Activated CD8-positive, alpha-beta memory T cell treated with anti-CD3 and anti-CD28 coated beads for 48 hours (primary cell): ENCODE measurements at places on chromosomes 12 and 14.

DNA sequence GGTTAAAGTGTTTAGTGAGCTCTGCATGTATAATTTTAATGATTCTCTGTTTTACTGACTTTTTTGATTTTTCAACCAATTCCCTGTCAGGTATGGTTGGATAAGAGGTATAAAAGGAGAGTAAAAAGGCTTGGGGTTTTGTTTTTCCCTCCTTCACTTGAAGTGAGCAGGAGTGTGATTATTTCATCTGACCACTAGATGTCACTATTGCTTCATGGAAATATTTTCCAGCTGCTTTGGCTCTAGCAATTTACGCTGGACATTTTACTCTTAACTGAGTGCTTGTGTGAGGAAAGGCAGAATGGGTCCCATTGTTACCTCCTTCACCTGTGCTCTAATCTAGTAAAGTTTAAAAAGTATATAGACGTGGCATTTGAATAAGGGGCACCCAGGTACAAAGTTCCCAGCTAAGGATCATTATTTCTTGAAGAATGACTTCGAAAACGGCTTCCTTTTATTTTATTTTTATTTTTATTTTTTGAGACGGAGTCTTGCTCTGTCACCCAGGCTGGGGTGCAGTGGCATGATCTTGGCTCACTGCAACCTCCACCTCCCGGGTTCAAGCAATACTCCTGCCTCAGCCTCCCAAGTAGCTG lies 66.5 kb downstream of the TBC1D30 start:
- no peak for DNase-seq

DNA sequence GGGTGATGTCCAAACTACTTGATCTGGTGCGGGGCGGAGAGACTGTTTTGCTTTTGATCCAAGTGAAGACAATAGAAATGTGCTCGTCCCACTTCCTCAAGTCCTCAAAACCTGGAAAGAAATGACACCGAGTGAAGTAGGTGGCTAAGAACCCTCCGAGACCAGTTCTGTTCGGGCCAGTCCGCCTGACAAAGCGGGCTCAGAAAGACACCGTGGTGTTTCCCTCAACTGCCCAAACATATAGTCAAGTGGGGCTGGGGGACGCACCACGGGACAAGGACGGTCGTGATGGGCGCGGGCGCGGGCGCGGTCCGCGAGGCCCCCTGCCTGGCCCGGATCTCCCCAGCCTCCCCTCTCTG lies 1.6 kb downstream of the PHLDA1 start:
- DNase-seq: no peak

GRCh38 chr14:68418174-68419118 lies 374.4 kb downstream of the ZFP36L1 start:
- DNase-seq: no peak

DNA sequence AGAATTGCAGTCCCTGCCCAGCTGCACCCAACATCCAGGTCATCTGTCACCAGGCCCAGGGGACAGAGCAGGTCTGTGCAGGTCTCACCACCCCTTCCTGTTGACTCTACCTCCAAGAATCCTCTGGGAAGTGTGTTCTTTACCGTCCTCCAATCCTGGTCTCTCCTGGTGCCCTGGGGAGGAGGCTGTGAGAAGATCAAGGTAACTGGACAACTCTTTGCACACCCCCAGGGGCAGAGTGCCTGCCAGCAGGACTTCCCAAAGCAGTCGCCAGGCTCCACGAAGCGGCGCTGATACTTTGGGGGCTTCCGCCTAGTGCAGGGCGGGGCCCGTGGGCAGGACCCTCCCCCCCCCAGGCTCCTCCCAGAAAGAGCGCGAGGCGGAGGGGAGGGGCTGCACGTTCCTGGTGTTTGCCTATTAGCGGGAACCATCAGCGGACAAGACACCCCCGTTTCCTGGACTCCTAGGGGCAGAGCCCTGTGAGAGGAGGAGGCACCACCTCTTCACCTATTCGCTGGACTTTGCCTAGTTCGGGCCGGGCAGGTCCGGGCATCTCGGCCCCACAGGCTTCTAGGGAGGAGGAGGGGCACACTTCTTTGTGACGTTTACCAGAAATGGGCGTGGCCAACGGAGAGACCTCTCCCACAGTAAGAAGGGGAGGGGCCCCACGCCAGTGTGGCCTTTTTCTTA lies 918.0 kb downstream of the AACS start:
- no peak for DNase-seq

DNA sequence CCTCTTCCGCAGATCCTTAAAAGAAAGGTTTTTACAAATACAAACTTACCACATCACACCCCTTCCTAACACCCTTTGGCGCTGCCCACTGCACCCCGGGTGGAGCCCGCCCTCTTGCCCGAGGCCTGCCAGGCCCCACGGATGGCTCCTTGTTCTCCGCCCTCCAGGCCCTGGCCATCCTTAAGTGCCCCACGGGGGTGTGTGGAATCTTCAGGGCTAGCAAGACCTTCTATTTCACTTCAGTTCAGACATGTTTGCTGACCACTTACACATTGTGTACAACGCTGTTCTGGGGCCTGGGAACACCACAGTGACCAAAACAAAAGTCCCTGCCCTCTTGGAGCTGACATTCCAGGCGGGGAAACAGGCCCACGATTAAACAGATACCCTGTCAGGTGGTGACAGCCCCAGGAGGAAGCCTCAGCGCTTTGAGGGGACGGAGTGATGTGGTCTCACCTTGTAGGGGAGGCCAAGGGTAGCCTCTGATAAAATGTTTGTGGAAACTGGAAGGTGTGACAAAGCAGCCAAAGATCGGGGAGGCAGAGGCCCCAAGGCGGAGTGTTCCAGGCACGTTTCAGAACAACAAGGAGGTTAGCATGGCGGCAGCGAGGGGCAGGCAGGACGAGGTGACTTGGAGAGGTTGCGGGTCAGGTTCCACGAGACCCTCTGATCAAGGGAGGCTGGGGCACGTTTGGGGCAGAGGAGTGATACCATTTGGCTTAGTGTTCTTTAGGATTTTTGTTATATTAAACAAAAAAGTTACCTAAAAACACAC lies 27.0 kb downstream of the TPCN1 start:
- DNase-seq: no peak

DNA sequence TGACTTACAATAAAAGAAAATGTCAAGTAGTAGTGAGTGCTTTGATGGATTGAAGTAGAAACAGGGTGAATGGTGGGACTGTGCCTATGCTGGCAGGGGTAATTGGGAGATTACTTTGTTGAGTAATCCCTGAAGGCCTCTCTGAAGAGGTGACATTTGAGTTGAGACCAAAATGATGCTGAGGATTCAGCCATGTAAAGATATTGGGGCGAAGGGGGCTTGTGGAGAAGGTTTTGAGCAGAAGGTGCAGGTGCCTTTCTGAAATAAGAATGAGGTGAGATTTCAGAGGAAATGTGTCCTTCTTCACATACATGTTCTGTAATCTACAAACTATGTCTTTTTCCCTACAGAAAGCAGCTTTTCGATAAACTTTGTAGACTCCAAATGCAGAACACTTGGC lies 8.0 kb downstream of the GNG2 start:
- no peak for DNase-seq

DNA sequence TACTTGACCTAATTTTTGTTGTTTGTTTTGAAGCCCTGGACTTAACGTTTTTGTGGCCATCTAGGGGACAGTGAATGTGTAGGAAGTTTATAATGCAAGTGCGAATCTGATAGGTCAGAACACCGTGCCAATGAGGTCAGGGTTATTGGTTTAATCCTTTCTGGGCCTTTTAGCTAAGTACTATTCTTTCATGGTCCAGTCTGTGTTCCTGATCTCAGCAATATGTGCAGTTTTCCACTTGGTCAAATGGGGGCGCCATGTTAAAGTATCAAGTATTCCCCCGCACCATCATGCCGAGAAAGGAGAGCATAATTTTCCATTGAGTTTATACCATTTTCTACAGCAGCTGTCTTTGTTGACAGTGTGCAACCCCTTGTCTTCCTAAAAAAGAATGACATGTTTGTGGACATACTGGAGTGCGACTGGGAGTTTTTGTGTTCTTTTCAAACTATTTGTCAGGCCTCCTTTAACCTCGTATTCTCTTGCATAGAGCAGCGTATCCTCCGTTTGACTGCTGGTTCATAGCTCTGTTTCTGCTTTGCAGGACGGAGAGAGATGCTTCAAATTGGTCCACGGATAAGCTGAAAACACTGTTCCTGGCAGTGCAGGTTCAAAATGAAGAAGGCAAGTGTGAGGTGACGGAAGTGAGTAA lies 1.3 kb downstream of the AHSA1 start:
- peak; percentile 22 for DNase-seq

- DNase-seq: no peak
These were observed 40.0 kb downstream of the GPR65 start for GRCh38 chr14:88044776-88045446.

- DNase-seq: no peak
These were observed 37.7 kb upstream of the FOXJ2 start for GRCh38 chr12:7994731-7995205.

GRCh38 chr12:103401421-103401820 lies 94.3 kb downstream of the C12orf42 start:
- DNase-seq: no peak

GRCh38 chr12:40622246-40622838 lies 69.9 kb upstream of the CNTN1 start:
- DNase-seq: no peak

DNA sequence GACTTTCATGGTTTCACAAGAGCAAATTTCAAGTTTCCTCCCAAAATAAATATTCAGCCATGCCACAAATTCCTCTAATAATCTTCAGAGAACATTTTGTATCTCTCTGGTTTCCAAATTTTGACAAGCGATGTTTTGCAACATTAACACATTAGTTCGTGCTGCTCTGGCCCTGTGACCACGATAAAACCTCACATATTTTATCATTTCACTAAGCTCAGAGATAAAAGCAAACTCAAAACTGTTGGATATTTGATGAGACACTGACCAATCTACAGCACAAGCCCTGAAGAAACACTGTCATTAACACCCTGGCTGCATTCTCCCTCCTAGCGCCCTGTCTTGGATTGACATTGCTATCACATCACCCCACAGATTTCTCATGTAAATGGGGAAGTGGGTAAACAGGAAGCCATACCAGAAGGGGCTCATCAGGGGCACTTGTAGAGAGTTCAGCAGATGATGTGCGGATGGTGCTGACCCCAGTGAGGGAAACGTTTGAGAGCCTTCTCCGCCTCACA lies 264.3 kb downstream of the PRKD1 start:
- DNase-seq: no peak

GRCh38 chr14:23469906-23470403 lies 452 bp downstream of the NGDN start:
- DNase-seq: no peak

- no peak for DNase-seq
These were observed 701.2 kb upstream of the FBXO33 start for GRCh38 chr14:40133463-40133862.

DNA sequence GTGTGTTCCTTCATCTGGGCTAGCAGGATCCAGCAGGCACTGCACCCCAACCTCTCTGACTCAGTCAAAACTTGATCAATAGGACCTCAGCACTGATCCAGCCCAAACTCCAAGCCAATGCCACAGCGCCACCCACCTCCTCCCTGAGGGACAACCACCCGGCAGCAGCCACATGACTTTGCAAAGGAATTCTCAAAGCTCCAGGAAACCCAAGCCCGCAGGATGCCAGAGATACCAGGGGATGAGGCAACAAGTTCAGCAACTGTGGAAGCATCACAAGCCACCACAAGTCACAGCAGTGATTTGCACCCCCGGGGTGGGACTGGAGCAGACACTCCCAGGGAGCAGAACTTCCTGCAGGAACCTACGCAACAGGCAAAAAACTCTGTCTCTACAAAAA lies 37.3 kb downstream of the ACTN1 start:
- no peak for DNase-seq

DNA sequence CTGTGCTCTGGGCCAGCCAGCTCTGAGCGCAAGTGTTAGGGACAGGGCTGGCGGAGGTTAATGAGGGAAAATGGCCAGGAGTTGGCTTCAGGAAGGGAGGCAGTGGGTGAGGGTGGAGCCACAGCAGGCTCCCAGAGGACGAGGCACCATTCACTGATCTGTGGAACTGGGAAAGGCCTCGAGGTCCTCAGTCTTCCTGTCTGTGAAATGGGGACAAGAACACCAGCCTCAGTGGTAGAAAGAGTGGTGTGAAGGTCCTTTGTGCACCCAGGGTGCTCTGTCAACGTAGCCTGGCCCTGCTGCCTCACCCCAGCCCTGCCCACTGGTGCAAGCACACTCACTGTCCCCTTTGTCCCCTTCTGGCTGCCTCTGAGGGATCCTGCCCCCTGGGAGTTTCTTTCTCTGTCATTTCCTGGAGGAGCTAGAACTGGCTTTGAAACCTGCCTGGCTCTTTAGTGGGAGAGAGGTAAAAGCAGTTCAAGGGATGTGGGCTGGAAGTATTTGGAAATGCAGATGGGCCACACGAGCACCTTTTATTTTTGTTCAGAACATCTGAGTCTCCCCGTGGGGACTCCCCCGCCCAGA lies 25.0 kb downstream of the SYNDIG1L start:
- no peak for DNase-seq

DNA sequence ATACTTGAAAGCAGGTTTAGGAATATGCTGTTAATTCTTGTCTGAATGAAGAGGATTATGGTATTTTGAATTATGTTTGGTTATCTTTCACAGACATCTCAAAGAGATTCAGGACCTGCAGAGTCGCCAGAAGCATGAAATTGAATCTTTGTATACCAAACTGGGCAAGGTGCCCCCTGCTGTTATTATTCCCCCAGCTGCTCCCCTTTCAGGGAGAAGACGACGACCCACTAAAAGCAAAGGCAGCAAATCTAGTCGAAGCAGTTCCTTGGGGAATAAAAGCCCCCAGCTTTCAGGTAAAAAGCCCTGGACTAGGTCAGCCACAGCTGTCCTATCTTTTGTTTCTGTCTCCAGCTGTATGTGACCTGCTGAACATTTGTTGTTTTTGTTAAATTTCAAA lies 52.1 kb downstream of the RAD52 start:
- DNase-seq: no peak

GRCh38 chr12:65926119-65926908 lies 102.0 kb downstream of the HMGA2 start:
- no peak for DNase-seq

GRCh38 chr12:108446766-108447165 lies 68.3 kb upstream of the FICD start:
- DNase-seq: no peak

- no peak for DNase-seq
These were observed 1.1 kb downstream of the SLC38A4 start for GRCh38 chr12:46824709-46825108.

- no peak for DNase-seq
These were observed 152.9 kb downstream of the SLC25A21 start for GRCh38 chr14:37019488-37019887.

- no peak for DNase-seq
These were observed 15.7 kb upstream of the FBRSL1 start for GRCh38 chr12:132474237-132474741.

DNA sequence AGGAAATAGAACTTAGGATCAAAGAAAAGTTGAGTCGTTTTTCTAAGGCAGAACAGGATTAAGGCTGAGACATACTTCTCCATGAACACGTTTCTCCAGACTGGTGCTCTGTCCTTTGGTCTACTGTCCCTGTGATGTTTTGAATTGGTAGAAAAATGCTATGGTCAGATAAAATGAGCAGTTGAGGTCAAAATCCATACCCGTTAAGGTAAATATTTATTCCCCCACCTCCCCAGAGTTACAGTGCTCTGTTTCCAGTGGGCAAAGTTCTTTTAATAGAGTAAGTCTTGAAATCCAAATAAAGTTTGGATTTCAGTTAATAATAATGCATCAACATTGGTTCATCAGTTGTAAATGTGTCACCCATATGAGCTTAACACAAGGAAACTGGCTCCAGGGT lies 74.5 kb downstream of the PTHLH start:
- DNase-seq: no peak
